ENCODE measurements at places on chromosomes 4 and X.

GRCh38 chr4:141567326-141567915 lies 69.0 kb upstream of the IL15 start:
- no peak for DNase-seq

GRCh38 chr4:183636923-183637322 lies 22.1 kb downstream of the RWDD4 start:
- no peak for DNase-seq

DNA sequence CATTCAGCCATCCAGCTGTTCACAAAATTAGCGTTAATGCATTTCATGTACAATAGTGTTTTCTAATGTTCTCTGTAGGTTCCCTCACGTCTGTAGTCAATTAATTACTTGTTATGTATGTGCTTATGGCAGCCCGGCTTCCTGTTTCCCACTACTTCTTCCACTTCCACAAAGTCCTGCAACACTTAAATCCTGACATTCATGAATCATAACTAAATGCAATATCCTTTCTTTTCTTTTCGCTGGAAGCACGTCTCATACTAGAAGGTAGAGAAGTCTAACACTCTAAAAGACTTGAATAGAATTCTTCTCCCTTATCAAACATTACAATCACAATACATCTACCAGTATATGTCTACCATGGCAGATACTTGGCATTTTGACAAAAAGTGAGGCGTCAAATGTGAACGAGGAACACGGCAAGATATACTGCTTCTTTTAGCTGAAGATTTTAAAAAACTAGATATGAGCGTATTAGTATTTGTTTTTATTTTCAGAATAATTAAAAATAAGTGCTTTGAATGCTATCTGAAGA lies 239.0 kb upstream of the DIAPH2 start:
- no peak for DNase-seq

- DNase-seq, result no peak
Measured at GRCh38 chr4:176134670-176135069, 60.7 kb downstream of the SPATA4 start.

GRCh38 chr4:84666439-84666838 lies 83.5 kb downstream of the CDS1 start:
- DNase-seq, result no peak

Measured in retinal pigment epithelial cell (primary cell).